ENCODE measurements at places on chromosomes 2 and 18.
A peak's percentile ranks its signal among the peaks of the same experiment; 100 is the strongest.

DNA sequence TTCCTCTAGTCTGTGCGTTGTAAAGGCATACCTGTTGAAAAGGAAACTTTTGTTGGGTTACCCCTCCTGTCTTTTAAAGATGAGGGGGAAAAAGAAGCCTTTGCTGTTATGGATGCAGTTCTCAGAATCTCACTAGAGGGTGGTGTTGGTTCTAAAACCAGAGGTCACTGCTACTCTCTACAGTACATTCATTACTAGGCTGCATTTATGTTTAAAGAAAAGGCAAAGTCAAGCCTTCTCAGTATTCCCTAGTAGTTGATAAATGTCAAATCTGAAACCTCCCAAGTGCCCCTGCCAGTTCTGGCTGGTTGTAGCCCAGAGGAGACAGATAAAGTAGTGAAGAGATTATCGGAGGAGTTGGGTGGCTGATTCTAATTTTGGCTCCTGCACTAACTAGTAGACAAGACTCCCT, 1.4 kb upstream of the PLCL1 start:
- peak; percentile 60 for DNase-seq

- no peak for DNase-seq
These were observed 10.2 kb upstream of the CABYR start for GRCh38 chr18:24128700-24129099.

DNA sequence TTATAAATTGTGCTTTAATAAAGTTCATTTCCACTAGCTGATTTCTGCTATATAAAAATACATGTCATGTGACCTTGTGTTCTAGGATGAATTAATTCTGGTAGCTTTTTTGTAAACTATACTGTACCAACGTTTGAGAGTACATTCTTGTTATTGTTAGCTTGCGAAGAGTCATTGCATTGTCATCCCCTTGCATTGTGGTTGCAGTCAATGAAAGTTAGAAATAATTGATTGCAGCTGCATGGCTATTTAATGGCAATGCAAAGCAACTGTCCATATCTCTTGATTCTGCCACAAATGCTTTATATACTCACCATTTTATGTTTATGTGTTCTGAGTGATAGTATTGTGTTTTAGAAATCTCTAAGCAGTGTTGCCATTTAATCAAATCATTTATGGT, 91.6 kb downstream of the ZNF407 start:
- no peak for DNase-seq

DNA sequence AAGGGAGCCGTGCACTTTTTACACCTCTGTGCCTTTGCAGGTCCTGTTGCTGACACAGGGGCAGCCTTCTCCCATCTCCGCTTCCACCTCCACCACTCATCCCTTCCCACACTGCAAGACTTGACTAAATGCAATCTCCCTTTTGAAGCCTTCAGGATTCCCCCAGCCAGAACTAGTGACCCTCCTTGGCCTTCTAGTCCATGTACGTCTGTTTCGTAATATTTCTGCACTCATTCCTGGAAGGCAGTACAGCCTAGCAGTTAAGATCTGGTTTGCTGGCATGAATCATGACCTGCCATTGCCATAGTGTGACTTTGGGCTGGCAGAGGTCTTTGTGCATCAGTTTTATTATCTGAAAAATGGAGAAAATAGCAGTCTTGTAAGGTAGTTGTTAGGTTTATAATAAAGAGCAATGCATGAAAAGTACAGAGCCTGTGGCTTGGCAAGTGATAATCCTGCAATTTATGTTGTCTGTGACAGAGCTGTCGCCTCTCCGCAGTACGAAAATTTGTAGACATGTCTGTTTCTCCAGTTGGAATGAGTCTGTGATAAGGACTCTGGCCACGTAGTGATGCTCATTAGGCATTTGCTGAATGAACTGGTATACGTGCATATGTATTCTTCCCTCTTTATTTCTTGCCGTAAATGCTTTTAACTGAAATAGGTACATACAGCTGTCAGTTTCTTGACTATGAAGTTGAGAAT, 36.7 kb downstream of the NCK2 start:
- DNase-seq: no peak

DNA sequence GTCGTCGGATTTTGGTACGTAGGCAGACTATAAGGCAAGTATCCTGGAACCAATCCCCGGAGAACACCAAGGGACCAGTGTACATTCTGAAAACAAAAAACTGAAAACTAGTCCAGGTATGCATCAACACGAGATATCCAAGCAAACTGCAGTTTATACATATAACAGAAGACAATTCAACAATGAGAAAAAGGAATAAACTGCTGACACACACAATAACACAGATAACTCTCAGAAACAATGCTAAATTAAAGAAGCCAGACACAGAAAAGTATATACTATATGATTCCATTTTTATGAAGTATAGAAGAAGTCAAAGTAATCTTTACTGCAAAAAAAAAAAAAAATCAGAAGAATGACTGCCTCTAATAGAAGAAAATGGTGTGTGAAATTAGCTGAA, 5.9 kb downstream of the ROCK2 start:
- no peak for DNase-seq

DNA sequence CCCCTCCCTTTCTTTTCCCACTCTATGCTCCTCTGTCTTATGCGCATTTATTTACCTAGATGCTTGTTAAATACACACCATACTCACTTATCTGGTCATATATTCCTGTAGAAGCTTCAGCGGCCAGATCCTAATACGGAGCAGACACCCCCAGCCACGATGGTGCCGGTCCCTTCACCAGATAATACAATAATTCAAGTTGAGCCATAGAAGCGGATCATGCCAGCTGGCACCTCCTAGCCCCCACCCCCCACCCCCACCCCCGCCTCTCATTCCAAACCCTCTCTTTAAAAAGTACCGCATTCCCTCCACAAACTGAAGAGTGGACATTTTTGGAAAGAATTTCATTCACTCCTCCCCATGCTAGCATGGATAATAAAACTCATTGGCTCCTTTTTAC, 95.2 kb downstream of the BIN1 start:
- no peak for DNase-seq

DNA sequence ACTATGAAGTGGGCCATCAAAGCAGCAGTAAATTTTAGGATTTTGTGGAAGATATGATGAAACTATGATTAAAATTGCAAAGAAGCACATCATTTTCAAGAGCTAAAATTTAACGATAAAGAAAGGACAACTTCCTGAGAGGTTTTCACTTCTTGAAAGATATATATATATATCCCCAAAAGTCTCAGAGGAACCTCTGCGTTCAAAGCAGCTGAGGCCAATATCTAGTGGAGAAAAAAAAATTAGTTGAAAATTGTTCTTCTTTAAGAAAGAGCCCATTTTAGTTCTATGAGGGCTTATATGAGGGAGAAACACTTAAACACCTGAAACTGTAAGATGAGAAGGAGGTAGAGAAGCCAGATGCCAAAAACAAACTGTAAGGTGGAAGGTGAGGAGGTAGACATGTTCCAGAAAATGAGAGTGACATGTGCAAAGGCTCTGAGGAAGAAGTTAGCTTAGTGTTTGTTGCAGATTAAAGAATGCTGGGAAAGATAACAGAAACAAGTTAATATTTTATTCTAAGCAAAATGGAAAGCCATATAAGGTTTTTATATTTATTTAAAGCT, 72.9 kb upstream of the VRK2 start:
- DNase-seq: no peak

DNA sequence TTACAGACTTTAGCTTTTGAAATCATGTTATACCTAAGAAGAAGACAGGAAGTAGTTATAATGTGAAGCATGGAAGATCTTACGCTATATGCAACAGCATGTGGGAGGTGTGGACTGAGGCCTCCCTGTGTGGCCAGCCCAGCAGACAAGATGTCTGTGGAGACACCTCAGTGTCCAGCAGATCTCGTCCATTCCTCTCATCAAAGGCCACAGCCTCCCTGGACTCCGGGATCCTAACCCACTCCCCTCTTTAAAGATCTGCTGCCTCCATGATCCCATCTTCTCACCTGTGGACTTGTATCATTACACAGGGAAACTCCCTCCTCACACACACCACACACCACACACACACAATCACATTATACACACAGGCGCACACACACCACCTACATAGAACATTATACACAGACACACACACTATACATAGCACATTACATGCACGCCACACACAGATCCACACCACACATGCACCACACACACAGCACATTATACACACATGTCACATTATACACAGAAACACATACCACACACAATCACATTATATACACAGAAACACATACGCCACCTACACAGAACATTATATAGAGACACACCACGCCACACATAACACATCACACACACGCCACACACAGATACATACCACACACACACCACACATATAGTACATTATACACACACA, 89.5 kb downstream of the PXDN start:
- no peak for DNase-seq

DNA sequence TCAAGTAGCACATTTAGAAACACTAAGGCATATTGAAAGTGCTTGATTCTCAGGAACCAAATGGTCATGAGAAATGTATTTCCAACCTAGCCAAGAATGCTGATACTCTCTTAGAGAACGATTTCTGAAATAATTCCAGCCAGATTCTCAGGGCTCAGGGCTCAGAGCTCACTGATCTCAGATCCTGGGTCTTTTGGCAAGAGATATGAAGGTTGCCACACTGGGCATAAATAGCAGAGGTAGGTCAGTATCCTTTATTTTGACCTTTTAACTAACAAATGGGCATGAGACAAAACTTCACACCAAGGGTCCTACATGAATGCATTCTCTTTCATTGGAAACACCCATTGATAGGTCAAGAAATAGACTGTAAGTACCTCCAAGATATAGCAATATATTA, 364.1 kb downstream of the ALK start:
- DNase-seq: no peak

DNA sequence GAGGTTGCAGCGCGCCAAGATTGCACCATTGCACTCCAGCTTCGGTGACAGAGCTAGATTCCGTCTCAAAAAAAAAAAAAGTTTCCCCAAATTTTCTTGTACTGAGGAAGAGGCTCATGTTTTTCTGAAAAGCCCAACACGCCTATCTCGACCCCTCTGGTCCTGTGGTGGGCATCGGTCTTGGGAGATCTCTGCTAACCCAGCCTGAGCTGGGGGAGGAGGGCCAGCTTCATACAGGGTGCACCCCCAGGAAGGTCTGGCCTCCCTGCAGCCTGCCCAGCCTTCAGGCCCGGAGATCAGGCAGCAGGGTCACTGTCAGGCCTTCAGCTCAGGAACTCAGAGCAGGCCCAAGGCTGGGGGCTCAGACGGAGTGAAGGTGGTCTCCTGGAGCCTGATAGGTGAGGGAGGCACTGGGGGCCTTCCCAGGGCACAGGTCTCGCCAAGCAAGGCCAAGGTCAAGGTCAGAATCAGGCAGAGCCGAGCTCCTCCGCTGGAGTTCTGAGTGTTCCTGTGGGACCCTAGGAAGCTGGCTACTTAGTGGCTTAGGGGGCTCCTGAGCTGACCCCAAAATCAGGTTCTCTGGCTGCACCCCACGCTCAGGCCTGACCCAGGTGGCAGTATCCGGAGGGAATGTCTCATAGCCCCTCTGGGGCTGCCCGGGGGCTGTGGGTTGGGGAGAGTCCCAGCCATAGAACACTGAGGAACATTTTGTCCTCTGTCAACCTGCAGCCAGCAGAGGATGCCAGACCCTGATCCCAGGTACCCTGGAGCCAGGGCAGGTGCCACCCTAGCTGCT, 37.9 kb upstream of the SMAD7 start:
- DNase-seq: no peak

DNA sequence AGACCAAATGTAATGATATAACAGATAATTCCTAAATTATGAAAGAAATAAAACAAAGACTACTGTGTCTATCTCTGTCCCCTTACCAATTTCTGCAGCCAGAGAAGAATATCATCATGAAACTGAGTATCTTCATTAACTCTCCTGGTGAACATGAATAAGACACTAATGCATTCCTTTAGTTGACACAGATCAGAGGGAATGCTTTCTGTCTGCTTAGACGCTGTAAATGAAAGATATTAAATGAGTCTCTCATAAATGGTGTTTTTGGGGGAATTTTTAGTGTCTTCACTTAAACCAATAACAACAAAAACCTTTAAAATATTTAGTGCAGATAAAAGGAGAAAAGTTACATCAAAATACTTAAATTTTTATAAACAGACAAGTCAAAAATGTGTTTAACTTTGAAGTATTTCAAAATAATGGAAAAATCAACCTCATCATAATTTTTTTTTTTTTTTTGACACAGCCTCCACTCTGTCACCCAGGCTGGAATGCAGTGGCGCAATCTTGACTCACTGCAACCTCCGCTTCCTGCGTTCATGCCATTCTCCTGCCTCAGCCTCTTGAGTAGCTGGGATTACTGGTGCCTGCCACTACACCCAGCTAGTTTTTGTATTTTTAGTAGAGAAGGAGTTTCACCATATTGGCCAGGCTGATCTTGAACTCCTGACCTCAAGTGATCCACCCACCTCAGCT, 16.0 kb downstream of the EPG5 start:
- no peak for DNase-seq

- no peak for DNase-seq
These were observed 36.6 kb upstream of the AAK1 start for GRCh38 chr2:69680001-69680675.

- no peak for DNase-seq
These were observed 149.2 kb upstream of the NOSTRIN start for GRCh38 chr2:168652997-168653921.

- DNase-seq: no peak
These were observed 12.2 kb downstream of the SLC9A4 start for GRCh38 chr2:102485147-102485785.

DNA sequence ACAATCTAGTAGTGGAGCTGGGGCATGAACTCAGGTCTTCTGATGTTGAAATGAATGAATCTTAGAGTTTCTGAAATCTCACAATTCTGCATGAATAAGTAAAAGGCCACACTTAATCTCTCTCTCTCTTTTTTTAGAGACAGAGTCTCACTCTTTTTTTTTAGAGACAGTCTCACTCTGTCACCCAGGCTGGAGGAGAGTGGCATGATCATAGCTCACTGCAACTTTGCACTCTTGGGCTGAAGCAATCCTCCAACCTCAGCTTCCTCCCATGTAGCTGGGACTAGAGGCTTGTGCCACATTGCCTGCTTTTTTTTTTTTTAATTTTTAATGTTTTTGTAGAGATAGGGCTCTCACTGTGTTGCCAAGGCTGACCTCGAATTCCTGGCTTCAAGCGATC, 68.9 kb upstream of the THOC1 start:
- DNase-seq: no peak

DNA sequence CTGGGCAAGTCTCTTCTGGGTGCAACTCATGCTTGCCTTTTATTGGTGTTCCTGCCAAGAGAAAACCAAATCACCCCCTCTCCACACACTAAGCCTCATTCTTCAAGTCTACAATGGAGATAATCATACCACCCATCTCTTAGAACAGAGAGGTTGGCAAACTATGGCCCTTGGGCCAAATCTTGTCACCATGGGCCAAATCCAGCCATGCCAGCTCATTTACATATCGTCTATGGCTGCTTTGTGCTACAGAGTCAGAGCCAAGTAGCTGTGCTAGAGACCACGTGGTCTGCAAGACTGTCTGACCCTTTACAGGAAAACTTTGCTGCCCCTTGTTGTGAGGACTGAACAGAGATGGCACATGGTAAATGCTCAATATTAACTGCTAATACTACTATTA, 270.3 kb upstream of the PARD3B start:
- no peak for DNase-seq

Data from NCI-H774 (cell line).